Brain pericyte (primary cell): ENCODE measurements at places on chromosomes 2 and 18.

- peak; percentile 1 for DNase-seq
Measured at GRCh38 chr2:49278141-49278540, 123.8 kb upstream of the FSHR start.

- DNase-seq: no peak
Measured at GRCh38 chr2:232508251-232508650, 11.9 kb upstream of the PRSS56 start.

DNA sequence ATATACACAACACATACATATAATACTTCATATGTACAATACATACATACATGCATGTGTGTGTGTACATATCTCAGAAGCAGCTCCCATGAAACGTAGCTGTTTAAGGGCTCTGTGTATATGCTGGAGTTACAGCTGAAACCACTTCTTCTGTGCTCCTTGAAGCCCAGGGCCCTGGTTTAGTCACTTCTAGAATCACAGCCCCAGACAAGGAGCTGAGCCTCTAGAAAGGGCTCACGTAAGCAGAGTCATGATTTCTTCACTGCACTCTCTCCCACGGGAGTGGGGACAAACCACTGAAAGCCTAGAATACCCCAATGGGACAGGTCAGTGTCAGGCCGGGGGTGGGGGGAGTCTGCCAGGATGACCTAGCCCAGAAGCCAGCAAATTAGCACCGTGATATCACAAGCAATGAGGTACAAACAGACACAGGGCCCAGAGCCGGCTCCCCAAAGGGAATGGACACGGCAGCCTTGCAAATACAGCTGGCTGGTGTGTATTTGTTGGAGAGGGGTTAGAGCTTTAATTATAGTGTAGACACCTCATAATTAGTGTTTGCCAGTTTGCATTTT is 90.3 kb downstream of the C1QL2 start:
- DNase-seq: no peak

- no peak for DNase-seq
Measured at GRCh38 chr2:215693193-215693998, 257.5 kb upstream of the FN1 start.

- no peak for DNase-seq
Measured at GRCh38 chr2:218720048-218721041, 9.7 kb downstream of the TTLL4 start.

GRCh38 chr2:138648606-138649005 is 131.6 kb downstream of the NXPH2 start:
- no peak for DNase-seq

- DNase-seq: peak; percentile 60
Measured at GRCh38 chr2:111178730-111179405, 58.2 kb downstream of the BCL2L11 start.

DNA sequence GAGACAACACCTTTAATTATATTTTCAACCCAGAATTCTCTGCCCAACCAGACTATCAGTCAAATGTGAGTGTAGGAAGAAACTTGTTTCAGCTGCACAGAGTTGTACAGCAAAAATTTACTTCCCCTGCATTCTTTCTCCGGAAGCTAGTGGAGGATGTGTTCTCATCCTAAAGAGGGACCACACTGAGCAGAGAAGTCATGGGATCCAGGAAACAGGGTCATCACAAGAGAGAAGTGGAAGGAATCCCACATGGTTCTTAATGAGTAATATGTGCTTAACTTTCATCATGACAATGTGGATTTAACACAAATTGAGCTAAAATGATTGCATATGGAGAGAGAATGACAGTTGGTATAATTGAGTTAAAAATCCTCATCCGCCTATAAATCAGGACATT is 78.2 kb downstream of the INPP4A start:
- DNase-seq: no peak

- no peak for DNase-seq
Measured at GRCh38 chr18:28113271-28114029, 63.5 kb downstream of the CDH2 start.

DNA sequence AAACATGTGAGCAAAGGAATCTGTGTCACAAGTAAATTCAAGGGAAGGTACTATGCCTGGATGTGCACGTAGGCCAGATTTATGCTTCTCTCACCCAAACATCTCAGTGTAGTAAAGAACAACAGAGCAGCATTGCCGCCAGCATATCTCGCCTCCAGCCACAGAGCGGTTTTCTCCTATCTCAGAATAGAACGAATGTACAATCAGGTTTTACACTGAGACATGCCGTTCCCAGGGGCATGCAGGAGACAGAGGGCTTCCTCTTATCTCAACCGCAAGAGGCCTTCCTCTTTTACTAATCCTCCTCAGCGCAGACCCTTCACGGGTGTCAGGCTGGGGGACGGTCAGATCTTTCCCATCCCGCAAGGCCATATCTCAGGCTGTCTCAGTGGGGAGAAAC is 175.3 kb downstream of the RPIA start:
- no peak for DNase-seq

DNA sequence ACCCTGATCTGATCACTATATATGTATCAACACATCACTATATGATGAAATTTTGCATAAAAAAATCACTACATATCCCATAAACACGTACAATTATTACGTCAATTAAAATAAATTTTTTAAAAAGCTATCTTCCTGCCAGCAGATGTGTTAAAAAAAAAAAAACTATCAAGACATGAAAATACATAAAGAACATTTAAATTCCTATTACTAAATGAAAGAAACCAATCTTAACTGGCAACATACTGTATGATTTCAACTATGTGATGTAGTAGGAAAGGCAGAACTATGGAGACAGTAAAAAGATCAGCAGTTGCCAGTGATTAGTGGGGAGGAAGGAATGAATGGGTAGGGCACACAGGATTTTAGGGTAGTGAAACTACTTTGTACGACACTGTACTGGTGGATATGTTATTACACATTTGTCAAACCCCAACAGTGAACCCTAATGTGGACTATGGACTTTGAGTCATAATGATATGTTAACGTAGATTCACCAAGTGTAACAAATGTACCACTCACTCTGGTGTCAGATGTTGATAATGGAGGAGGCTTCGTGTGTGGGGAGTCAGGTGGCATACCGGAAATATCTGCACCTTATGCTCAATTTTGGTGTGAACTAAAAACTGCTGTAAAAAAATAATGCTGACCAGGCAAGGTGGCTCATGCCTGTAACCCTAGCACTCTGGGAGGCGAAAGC is 27.4 kb downstream of the USP34 start:
- no peak for DNase-seq

GRCh38 chr2:15802657-15803542 is 137.4 kb upstream of the MYCN start:
- DNase-seq: no peak

- no peak for DNase-seq
Measured at GRCh38 chr2:201654616-201655384, 11.5 kb upstream of the TMEM237 start.

- no peak for DNase-seq
Measured at GRCh38 chr2:851078-851477, 99.6 kb upstream of the SNTG2 start.

GRCh38 chr2:100755441-100755840 is 64.5 kb upstream of the NPAS2 start:
- DNase-seq: no peak

- no peak for DNase-seq
Measured at GRCh38 chr2:139078376-139078775, 298.2 kb upstream of the NXPH2 start.

DNA sequence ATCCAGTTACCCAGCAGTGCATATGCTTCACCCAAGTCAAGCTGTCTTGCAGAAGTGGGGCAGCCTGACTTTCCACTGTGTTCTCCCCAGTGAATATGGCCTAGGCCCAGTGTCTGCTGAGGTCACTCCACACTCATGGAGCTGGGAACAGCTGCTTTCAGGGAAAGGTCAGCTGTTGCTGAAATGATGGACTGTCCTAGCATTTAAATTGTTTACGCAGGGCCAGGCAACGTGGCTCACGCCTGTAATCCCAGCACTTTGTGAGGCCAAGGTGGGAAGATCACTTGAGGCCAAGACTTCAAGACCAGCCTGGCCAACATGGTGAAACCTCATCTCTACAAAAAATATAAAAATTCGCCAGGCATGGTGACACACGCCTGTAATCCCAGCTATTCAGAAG is 86.5 kb downstream of the LIPG start:
- no peak for DNase-seq

- DNase-seq: no peak
Measured at GRCh38 chr2:11491348-11491933, 25.5 kb upstream of the E2F6 start.

DNA sequence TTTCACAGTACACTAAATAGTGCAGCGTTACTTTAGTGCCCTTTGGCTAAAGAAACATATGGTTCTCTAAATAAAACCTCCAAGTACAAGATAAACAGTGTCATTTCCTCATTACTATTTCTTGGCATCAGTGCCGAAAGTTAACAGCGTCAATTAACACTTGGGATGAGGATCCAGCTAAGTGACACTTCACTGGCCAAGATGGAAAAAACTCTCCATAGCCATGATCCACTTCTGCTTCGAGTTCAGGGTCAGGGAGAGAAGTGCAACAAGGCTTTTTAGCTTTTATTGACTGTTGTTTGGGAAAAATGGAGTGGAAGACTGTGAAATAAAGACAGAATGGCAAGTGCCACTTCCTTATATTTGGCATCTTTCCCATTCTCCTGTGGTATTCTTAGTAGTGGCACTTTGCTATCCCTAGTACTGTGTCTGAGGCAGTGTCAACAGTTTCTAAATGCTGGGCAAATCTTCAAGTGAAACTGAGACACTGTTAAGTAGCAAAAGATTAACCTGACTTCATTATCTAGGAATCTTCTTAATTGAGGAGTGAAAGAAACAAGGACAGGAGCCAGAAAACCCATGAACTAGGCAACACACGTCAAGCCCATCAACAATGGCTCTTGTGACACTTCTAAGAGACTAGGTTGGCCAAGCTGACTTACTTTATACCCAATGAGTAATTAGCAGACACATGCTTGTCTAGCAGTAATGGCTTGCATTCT is 222.5 kb upstream of the SESTD1 start:
- no peak for DNase-seq

DNA sequence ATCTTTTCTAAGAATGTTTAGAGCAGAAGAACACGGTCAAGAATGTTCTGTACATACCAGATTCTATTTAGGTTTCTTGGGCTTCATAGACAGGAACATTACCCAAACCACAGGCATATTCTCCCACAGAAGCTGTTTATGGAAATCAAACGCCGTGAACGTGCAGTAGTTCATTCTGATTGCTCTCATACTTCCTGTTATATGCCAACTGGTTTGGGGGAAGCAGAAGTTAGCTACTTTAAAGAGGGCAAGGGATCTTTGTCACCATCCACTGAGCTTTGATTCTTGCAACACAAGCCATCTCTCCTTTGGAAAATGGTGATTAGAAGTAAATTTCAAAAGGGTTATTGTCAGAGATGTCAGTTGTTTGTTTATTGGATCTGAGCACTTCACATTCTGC is 182.2 kb upstream of the NRP2 start:
- DNase-seq: no peak

GRCh38 chr2:203500951-203501350 is 34.1 kb downstream of the RAPH1 start:
- no peak for DNase-seq

DNA sequence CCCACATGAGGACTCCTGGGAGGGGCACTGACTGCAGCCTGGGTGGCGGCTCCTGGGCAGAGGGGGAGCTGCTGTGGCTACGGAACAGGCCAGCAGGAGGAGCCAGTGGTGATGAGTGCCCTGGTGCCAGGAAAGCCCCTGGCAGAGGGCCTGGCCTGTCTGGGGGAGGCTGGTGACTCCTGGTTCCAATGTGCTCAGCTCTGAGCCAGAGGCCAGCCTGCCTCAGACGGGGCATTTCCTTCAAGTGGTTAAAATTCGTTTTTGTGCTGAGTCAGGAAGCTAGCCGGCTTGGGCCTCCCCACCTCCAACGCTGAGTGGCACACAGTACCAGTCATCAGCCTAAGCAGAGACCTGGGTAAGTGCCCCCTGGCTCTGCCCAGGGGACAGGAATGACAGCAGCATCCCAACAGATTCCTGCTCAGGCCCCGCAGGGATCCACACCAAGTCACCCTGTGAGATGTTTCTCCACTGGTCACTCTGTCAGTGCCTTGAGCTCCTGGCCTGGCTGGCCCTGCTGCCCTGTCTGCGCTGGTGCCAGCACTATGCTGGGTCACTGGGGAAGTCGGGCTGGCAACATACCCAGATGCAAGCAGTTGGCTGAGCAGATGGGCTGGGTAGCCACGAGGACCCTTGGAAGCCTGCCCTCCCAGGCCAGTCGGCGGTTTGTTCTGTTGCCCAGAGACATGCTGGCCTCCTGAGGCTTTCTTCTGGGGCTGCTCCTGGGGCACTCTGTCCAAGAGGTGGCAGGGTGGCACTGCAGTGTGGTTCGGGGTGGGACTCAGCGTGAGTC is 7.1 kb upstream of the KLF11 start:
- DNase-seq: no peak

GRCh38 chr2:238919307-238919706 is 71.4 kb downstream of the TWIST2 start:
- no peak for DNase-seq

GRCh38 chr2:240893363-240893844 is 2.6 kb downstream of the MAB21L4 start:
- DNase-seq: no peak

DNA sequence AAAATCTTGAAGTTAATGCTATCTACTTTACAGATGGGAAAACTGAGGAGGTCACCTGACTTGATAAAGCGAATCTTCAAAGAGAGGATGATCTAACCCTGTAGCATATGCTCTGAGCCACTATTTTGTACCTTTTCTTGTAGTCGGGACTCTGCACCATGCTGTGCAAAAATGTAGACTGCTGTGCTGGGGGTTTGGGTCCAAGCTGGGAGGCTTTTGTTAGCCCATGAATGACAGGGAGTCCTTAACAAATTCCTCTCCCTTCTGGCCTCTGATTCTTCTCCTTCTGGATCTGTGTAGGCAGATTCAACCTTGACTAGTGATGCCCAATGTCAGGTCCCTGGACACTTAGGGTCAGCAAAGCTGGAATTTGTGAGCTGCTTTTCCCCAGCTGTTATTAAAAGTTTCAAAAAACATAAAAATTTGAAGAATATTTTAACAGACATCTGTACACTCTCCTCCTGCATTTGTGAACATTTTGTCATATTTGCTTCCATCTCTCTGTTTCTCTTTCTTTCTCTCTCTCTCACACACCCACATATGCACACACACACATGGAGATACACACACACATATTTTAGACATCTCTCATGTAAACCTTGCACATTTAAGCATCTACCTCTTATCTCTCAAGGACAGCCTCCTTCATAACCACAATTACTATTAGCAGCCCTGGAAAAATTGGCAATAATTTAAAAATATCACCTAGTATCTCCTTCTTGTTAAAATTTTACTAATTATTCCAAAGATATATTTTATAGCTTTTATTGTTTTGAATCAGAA is 335.0 kb upstream of the TRIB2 start:
- no peak for DNase-seq

DNA sequence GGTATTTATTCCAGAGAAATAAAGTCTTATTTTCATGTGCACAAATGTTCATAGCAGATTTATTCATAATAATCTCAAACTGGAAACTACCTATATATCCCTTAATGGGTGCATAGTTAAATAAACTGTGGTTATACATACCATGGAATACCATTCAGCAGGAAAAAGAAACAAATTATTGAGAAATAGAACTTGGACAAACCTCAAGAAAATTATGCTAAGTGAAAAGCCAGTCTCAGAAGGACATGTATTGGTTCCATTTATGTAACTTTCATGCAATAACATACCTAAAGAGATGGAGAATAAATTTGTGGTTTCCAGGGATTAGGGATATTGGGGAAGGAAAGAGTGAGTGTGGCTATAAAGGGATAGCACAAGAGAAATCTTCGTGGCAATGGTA is 452.6 kb downstream of the SETBP1 start:
- DNase-seq: no peak

- peak; percentile 69 for DNase-seq
Measured at GRCh38 chr18:11260961-11261461, 111.6 kb upstream of the PIEZO2 start.

- DNase-seq: no peak
Measured at GRCh38 chr2:31365834-31366505, 48.6 kb downstream of the XDH start.
